ENCODE measurements at places on chromosomes 4 and X.

DNA sequence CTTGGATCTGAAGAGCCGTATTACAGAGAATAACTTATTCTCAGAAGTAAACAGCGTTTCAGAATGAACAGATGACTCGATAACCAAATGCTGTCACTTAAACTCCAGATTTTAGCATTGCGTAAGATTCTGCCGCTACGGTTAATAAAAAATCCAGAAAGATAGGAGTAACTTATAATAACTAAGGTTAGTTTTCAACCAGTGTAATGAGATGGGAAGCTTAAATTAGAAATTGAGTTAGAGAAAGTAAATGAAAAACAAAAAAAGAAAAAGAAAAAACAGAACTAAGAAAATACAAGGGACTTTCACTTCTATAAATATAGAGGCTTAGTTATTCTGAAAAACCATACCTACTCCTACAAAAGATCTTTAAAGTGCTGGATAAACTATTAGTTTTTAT lies 13.1 kb upstream of the PARM1 start:
- no peak for DNase-seq

GRCh38 chr4:104519588-104519987 lies 24.9 kb upstream of the CXXC4 start:
- DNase-seq: no peak

- no peak for DNase-seq
Observed at GRCh38 chrX:69314436-69315348, 149.4 kb upstream of the PJA1 start.

- DNase-seq: no peak
Observed at GRCh38 chr4:155999725-156000124, 46.1 kb upstream of the CTSO start.

DNA sequence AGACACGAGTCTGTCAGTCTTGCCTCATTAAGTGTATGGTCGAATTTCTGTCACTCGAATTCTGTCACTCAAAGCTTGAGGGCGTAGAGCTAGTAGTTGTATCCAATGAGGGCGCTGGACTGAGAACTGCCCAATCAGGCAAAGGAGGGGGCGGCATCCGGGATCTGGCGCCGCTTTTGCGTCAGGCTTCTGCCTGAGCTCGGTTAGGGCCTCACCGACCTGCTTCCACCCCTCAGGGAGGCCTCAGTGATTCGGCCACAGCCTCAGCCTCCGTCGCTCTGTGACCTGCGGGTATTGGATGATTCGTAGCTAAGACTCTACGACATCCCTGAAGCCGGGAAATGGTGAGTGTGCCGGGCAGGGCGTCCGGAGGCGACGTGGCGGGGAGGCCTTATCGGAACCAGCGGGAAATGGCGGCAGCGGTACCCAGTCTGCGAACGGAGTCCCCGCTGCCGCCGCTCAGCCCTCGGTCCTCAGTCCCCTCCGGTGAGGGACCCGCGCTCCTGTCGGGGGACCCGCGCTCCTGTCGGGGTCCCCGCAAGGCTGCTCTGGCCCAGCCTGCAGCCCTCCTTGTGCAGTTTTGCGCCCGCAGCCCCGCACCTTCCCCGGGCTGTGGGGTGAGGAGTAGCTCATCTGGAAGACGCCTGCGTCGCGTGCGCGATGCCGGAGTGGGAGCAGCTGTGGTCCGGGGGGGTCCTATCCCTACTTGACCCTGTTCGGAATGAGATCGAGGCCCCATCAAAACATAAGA lies 88.3 kb downstream of the ZNF718 start:
- no peak for DNase-seq

DNA sequence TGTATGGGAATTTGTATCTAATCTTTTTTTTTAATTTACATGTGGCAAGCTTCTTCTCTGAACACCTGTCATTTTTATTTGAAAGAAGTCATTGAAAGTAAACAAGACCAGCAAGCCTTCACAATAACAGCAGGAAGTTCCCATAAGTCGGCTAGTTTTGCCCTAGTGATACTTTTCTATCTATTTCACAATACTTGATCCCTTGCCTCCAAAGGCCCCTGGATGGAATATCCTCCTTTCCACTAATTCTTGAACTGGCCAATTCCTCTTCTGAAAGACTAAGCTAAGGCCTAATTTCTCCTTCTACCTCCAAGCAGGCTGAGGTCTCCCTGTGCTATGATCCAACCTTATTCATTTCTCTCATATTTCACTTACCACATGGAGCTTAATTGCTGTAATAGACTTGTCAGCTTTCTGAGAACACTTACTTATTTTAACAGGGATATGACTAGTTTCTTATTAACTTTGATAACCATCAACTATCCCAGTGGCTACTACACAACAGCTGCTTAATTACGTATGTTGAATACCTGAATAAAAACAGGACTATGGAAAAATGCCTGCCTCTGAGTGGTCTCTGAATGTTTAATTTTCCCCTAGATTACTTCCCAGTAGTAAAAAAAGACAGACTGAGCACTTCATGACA lies 194.2 kb downstream of the MAD2L1 start:
- DNase-seq: no peak

GRCh38 chr4:39286263-39286662 lies 79.9 kb downstream of the RFC1 start:
- DNase-seq: no peak

GRCh38 chr4:87015416-87015815 lies 80.6 kb downstream of the AFF1 start:
- DNase-seq: no peak

- DNase-seq: no peak
Observed at GRCh38 chr4:74932010-74932409, 906 bp upstream of the PARM1 start.

DNA sequence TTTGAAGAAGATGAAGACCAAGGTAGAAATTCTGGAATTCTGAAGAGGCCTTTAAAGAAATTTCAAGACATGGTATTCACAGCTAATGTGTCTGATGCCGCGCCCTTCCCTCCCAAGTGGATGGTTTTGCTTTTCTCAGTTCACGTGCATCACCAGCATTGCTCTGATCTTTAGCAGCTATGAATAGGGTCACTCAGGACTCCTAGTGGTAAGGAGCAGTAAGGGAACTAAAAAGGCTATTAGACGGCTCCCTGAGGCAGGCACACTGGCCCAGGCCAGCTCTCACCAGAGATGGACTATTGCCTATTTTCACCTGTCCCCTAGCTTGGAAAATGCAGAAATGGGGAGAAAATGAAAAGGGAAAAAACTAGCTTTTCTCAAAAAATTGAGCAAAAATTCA lies 447.5 kb upstream of the RASGEF1B start:
- DNase-seq: no peak

DNA sequence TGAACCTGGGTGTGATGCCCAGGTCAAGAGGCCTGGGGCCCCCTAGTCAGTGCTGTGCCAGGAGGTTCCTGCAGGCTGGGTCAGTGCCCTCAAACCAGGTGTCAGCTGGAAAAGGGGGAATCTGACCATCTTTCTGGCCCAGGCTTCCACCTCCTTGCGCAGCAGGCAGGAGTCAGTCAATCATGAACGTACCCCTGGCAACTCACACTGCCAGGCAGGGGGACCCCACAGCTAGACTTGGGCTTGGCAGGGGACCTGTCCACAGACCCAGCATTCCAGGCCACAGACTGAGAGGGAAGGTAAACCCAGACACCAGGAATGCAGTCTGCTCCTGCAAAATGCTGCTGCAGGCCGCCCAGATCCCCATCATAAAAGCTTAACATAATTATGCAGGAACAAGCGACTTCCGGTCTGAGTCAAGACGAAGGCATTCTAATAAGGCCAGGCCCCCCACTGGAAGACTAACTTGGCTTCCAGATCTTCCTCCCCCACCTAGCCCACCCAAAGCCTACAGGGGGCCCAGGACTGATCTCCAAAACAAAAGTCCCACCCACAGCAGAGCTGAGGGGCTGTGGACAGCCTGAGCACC lies 156.3 kb downstream of the BCOR start:
- no peak for DNase-seq
